ENCODE measurements at places on chromosomes 7 and 10.

DNA sequence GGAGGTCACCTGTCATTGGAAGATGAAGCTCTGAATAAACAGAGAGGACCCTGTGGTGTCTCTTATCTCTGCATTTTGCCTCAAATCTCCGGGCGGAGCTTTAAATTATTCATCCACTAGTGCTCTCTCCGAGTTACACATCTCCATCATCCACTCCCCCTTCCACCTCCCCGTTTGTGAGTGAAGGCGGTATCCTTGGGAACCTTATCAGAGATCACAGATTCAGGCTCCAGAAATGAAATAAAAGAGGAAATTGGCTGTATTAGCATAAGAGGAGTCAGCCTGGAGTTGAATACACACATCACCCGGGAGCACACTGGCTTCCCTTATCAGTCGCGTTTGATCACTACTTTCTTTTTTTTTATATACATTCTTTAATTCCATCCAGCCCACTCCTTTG lies 1184.8 kb downstream of the GATA3 start:
- no peak for DNase-seq

DNA sequence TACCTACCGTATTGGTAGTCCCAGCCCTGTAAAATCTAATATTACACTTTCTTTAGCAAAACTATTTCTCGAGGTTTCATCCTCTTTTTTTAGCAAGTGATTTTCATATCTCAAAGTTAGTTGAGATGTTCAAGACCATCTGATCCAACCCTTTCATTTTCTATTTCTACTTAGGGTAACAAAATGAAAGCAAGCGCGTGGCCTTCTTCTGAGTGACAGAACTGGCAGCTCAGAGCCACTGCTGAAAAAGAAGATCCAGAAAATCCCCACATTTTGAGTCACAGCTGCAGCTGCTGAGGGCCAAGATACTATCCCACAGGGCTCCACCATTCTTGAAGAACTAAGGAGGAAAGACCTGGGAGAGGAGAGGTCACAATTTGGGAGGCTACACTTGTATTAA lies 24.8 kb upstream of the ZNF800 start:
- no peak for DNase-seq

DNA sequence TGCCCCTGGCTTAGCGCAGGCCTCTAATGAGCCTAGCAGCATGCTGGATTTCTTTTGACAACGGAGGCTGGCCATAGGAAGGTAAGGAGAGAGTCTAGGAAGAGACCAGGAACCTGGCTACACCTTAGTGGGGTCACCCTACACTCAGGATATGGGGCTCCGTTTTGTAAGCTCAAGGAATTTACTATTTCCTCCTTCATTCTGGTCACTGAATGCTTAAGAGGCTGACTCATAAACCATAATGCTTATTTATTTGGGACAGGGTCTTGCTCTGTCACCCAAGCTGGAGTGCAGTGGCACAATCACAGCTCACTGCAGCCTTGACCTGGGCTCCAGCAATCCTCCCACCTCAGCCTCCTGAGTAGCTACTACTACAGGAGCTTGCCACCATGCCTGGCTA lies 38.4 kb downstream of the CARD11 start:
- no peak for DNase-seq

DNA sequence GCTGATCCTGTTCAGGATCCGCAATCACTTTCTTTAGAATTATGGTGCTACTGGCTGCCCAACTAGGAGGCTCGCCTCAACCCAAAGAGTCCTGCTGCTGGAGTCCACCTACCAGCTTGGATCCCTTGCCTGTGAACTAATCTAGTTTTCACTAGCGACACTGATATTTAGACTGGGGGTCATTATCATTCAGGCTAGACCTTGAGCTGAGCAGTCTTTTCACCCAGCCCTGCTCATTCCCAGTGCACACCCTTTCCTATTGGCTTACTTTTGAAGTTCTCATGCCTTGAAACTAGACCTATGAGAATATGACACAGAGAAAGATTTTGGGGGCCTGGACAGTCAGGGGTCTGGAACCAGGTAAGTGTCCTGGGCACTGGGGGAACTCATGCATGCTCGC lies 107.9 kb downstream of the TMEM178B start:
- DNase-seq, result no peak

- DNase-seq, result no peak
Measured at GRCh38 chr10:115441907-115442545, 348.9 kb downstream of the ATRNL1 start.

- DNase-seq, result no peak
Measured at GRCh38 chr10:49115796-49116508, 630 bp upstream of the VSTM4 start.

- no peak for DNase-seq
Measured at GRCh38 chr10:31803606-31804351, 124.9 kb downstream of the ARHGAP12 start.

DNA sequence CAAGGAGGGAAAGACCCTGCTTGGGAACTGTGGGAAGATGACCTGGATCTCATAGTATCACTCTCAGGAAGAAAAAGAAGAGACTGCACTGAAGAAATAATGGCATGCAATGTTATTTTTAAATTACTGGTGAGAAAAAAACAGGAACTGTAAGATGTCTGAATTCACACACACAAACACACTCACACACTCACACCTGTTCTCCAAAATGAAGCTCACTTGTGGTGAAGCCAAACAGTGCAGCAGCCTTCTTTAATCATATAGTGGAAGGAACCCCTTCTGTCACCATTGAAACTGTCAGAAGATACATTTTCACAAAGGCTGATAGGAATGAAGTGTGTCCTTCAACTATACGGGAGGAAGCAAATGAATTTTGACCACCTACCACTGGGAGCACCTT lies 156.5 kb upstream of the GHITM start:
- DNase-seq, result no peak

All from CD8-positive, alpha-beta T cell (primary cell).